ENCODE measurements at places on chromosomes 1 and 21. TPM values are rescaled to one million over a fixed set of nuclear protein-coding genes. Genes with fewer than 3 reads are reported as not detected.

DNA sequence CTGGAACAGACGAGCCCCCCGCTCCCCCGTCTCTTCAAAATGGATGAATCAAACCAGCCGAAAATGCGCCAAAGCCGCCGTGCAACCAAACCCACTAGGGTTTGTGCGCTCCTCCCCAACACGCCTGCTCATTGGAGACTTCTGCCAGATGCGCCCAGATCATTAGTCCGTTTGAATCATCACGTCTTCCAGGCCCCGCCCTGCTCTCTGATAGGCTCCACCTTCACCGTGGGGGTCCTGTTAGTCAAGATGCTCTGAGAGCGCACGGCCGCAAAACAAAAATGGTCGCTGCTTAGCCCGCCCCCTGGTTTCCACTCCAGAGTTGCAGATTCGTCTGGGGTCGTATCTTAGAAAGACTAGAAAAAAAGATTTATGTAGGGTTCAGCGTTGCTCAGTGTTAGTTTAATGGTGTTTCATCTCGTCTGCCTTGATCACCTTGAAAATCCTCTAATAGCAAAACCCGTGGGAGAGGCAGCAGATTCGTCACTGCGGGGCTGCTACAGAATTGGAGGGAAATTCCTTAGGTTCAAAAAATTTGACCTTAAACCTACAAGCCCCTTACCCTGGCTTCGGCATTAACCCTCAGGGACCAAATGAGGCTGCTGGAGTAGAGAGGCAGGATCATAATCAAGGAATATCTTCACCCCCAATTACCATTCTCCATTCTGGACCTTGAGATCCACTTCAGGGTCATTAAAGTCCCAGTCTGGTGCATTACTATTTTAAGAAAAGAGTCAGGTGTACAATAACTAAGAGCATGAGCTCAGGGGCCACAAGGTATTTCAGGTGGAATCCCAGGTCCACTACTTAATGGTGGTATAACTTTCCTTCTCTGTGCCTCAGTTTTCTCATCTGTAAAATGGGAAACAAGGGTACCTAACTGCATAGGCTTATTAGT lies at the start of gene NUCKS1:
NUCKS1 (minus strand) TSS at position 45 of the 898 bp plus-strand sequence. CDS start 209 bp downstream, outside the sequence.
- peak; percentile 98 for DNase-seq

DNA sequence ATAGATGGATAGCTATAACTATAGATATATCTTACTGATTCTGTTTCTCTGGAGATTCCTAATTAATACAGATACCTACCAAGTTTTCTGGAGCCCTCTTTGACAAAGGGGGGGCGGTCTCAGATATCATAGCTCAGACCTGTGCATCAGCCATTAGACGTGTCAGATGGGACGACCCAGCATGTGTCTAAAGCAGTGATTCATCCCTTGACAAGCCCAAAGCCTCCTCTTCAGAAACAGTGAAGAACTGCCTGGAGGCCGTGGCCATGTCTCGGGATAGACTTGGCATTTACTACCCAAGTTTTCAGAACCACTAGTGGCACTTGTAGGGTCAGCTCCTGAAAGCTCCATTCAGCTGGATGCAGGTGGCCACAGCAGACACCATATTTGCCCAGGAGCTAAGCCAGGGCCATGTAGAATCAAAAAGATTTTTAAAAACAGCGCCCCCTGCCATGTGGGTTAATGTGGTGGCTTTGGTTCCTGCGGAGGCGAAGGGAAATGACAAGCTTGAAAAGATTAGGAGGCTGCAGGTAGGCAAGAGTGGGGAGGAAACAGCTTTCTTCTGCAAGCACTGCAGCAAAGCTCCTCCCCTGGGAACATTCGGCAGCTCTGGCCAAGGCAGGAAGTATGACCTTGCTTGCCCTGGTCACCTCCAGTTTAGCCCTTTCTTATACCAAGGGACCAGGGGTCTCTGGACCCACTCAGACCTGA lies 82.2 kb downstream of the FBXO2 start:
- DNase-seq = no peak

- peak; percentile 26 for DNase-seq
These were observed 717 bp upstream of the BATF3 start for GRCh38 chr1:212700223-212700891.

Gene FAM229A
- 9.2 TPM for total RNA-seq

Gene FRRS1
- total RNA-seq = 8.4 TPM

Gene LDLRAD1
- not detected for total RNA-seq
